Stimulated activated CD4-positive, alpha-beta T cell treated with anti-CD3 and anti-CD28 coated beads, Interleukin-12 subunit alpha, Interleukin-12 subunit beta, amount 100 ng/mL, for 24 hours (primary cell): ENCODE measurements at places on chromosomes 6 and 20.

DNA sequence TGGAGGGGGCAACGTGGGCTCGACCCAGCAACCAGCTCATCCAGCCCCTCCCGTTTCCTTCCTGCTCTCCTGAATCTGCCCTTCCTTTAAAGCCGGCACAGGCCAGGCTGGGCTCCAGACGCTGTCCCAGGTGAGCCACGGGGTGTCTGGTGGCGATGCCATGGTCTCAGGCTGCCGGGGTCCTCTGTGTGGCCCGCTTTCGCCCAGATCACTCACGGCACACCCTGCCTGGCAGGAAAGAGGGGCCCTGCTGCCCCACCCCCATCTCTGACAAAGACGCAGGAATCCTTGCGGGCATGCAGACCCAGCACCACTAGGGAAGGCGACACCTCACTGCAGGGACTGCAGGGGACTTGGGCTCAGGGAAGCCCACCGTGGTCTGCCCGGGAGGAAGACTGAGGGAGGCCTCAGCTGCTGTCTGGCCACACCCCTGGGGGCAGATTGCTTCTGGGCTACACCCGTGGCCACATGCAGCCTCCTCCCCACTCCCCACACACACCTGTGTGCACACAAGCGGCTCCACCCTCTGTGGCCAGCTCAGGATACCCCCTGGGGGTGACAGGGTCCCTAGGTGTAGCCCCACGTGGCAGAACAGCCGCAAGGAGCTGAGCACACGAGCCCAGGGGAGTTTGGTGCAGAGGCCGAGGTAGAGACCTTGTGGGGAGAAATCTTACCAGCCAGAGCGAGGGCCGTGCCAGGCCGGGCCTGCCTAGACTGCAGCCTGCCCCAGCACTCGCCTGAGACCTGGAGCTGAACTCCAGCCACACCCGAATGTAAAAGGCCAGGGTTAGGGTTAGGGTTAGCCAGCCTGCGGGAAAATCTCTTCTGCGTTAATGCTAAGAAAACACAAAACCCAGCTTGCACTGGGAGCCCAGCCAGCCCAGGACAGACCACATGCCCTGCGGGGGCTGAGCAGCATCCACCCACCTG is 104.6 kb downstream of the DLL1 start:
- no peak for DNase-seq

- no peak for DNase-seq
Measured at GRCh38 chr20:22861990-22862389, 173.1 kb upstream of the SSTR4 start.

DNA sequence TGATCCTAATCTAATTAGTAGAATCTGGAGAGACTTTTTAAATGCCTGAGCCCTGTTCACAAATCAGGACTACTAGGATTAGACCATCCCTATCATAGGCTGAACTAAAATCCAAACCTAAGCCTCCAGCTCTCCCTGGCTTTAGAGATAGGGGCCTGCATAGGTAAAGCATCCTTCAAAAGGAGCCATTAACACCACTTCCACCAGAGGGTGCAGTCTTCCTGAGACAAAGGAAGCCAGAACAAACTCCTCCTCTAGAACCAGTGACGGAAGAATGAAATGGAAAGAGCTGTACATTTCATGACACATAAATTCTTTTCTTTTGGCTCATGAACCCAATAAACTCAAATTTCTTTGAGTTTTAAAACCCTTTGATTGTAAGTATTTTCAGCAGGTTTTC is 291.2 kb upstream of the ADGRB3 start:
- DNase-seq = no peak

GRCh38 chr6:105907991-105908390 is 178.1 kb upstream of the PRDM1 start:
- no peak for DNase-seq

DNA sequence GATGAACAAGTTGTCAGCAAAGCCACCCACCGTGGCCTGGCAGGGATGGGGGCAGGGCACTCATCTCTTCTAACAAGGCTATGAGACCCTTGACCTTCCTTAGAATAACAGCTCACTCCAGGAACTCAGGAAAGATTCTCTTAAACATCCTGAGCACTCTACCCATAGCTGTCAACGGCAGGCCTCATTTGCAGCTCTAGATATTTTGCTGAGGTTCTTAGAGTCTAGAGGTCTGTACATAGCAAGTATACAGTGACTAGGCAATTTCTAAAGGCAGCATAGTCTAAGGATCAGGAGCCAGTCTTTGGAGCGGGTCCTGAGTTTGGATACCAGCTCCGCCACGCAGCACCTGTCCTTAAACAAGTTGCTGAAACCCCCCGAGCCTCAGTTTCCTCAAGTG is 11.7 kb downstream of the TRERF1 start:
- DNase-seq = no peak

DNA sequence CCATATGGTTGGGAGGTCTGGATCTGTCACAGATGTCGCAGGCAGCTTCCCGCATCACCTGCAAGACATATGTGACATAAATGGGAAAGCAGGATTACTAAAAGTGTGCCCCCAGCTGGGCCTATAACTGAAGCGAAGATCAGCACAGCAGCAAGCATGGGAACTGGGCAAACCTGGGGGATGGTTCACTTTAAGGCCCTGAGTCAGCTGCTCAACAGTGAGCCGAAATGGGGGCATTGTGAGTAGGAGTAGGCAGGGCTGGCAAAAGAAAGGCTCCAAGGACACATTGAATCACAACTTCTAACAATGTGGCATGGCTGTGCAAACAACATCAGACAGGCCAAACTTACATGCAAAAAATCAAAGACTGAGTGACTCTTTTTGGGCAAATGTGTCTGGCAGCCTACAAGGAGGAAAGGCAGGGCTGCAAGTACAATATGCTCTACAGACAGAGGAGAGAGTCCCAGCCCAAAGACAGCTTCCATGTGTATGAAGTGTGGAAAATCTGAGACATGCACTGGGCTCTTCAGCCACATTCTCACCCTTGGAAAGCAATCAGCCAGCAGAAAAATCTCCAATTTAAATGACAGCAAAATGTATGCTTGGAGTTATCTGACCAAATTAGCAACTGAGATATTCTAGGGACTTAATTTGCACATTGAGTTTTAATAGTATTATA is 531.0 kb upstream of the MMS22L start:
- no peak for DNase-seq

- no peak for DNase-seq
Measured at GRCh38 chr6:119348096-119348747, 1.3 kb downstream of the MAN1A1 start.

- DNase-seq = no peak
Measured at GRCh38 chr20:3739926-3740451, 7.5 kb downstream of the HSPA12B start.

- DNase-seq = no peak
Measured at GRCh38 chr6:96980142-96980541, 55.6 kb downstream of the KLHL32 start.

DNA sequence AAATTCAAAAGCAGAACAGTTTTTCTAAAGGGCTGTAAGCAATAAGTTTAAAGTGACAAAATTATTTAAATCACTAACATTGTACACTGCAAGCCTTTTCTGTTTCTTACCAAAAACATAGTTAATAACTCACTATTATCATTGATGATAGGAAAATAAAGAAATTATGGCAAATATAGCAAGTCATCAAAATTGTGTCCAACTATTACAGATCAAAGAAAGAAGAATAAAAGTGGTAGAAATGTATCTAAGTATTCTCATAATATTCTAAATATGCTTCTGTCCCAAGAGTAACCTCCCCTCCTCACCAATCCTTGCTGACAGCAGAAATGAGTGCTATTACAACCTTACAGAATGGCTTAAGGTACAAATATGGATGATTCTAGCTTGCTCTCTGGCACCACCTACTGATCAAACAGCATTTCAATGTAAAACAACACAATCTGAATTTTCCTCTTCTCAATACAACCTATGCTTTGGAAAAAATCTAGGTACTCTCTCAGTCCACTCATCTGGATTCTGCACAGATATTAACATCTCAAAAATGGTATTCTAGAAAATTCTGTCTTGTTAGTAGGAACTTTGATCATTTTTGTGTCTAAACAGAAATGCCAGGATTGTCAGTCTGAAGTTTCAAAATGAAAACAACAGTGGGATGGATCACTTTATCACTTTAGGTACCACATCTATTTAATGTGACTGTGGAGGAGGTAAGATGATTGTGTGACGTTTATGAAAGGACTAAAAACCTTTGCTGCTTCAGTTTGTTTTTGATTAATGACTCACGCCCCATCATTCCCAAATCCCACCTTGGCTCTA is 40.9 kb downstream of the ZFP64 start:
- no peak for DNase-seq

DNA sequence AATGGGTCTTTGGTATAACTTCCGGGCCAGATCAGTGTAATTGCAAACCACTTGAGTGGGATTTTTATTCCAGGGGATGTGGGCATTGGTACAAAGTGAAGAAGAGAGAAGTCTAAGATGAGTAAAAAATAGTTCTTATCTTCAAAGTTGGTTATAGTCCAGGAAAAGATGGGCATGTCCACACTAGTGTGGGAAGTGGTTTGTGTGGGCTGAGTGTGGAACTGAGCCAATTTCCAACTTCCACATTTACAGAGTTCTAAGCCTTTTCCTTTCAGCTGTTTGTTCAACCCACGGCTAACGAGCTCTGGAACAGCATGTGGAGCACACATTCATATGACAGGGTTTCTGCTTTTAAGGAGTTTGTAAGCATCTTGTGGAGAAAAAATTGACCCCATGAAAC is 72.3 kb upstream of the IFNGR1 start:
- DNase-seq = no peak

- DNase-seq = no peak
Measured at GRCh38 chr6:135141728-135142127, 39.4 kb upstream of the MYB start.

- no peak for DNase-seq
Measured at GRCh38 chr6:7132398-7133035, 24.8 kb downstream of the RREB1 start.

- no peak for DNase-seq
Measured at GRCh38 chr6:129141499-129141898, 258.6 kb downstream of the LAMA2 start.

- DNase-seq = no peak
Measured at GRCh38 chr20:872855-873520, 39.5 kb downstream of the FAM110A start.

DNA sequence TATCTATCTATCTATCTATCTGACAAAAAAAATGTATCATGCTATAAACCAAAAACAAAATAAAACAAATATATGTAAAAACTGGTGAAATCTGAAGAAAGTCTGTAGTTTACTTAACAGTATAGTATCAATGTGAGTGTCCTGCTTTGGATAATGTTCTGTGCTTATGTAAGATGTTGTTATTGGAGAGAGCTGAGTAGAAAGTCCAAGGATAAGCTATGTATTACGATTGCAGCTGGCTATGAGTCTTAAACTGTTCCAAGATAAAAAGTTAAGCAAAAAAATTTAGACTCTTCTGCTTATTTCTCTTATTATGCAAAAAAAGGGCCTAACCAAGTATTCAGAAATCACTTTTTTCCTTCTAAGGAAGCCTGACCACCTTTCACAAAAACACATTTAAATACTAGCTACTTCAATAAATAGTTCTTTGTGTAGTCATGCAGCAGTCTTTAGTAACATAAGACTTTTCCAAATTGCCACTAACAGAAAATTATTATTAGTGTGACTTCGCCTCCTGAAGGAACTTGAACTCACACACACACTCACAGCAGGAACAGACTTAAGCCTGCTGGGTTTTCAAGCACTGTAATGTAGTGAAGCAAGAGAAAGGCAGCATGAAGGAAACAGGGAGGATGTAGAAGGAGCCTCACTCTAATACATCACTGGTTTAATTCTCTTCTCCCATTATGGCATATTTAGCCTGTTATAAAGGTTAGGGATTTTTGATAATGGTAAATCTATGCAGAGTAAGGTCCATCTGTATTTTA is 265.8 kb upstream of the GJE1 start:
- no peak for DNase-seq

- DNase-seq = no peak
Measured at GRCh38 chr20:31764641-31765305, 25.7 kb downstream of the TPX2 start.

DNA sequence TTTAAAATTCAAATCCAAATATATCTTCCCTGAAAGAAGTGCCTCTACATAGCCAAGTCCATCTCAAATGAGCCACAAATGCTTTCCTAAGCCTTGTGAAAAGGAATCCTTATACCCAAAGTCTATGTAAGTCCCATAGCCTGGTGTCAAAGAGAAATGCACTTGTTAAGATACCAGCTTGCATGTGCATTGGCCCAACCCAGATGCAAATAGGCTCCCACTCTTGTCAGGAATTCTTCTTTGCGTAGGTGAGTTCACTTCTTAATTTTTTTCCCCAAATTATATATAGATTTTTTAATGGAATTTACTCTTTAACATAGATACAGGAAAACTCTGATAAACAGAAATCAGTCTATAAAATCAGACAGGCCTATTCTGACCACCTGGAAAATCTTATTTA is 105.6 kb downstream of the RALGAPA2 start:
- no peak for DNase-seq

GRCh38 chr6:109816452-109817374 is 125.6 kb downstream of the FIG4 start:
- no peak for DNase-seq
